ENCODE measurements at places on chromosomes 7 and 10.

DNA sequence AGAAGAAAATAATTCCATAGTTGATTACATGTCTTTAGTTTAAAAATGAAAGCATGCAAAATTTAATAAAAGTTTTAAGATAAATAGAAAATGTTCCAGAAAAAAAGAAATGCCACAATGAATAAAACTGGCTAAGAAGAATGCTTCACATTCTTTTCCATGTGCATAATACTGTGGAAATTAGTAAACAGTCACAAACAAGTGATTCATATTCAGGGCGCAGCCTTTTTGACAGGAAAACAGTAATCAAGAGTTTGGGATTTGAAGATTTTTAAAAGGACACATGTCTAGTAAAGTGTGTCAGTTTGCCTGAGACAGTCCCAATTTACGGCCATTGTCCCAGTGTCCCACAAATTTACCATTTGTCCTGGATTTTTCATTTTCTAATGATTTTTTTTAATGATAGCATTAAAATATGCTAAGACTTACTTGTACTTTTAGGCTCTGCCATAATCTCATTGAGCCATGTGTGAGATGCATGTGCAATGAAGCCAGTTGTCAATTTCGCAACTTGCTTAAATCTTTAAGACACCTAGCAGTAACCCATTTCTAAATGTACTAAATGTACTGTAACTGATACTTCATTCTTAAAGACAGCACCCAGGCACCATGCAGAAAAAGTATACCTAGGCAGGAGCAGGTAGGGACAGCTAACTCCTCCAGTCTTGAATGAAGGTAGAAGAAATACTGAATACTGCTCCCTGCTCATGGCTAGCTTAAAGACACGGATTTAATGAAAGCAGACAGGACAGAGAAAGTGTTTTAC is 46.9 kb downstream of the ZNF438 start:
- DNase-seq, result no peak

DNA sequence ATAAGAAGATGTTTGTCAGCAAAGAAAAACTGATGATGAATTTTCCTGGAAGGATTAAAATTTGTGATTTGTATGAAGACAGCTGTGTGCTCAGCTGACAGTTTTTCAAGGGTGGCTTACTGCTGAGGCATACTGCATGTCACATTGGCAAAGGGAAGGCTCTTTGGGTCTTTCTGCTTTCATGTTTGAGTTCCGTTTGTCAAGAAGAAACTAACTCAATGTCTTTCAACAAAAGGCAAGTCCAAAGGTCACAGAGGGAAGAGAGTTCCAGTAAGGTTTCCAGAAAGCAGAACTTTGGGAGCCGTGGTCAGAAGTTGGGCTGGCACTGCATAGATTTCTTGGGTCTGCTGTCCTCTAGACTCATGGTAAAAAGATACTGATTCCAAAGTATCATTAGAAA is 16.9 kb downstream of the DYDC2 start:
- no peak for DNase-seq

GRCh38 chr10:64637939-64638338 is 1116.7 kb downstream of the REEP3 start:
- no peak for DNase-seq

GRCh38 chr10:30494558-30494957 is 60.6 kb downstream of the MAP3K8 start:
- no peak for DNase-seq

- DNase-seq, result no peak
These were observed 61.2 kb downstream of the GSAP start for GRCh38 chr7:77354914-77355313.

DNA sequence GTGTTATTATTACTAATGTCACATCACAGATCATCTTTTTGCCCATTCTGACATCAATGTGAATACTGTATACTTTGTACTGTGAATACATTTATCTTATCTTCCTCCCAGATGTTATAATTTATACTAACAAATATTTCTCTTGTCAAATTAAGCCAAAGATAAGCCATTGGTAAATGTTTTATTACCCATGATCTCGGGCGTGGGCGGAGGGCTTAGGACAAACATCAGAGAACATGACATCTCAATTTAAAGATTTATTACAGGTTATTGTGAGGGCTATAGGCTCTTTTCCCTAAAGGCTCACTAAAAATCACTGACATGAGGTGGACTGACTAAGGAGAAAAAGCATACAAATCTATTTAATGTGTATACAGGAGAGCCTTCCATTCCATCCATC is 58.2 kb upstream of the DGKB start:
- DNase-seq, result peak; percentile 12

DNA sequence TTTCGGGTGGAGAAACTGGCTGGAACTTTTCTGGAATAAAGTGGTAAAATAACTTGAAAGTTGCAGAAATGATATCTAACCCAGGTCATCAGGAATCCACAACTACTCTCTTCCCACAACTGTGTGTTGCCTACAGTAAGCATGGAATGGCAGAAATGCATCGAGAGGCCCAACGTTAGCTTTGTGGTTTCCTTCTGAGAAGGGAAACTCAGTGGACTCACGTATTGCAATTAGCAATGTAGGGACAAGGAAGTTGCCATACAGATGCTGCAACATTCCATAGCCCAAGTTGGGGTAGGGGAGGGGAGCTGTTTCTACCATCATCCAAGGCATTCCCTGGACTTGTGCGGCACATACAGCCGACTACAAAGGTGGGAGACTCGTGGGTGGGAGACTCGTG is 1.9 kb downstream of the PON1 start:
- no peak for DNase-seq

DNA sequence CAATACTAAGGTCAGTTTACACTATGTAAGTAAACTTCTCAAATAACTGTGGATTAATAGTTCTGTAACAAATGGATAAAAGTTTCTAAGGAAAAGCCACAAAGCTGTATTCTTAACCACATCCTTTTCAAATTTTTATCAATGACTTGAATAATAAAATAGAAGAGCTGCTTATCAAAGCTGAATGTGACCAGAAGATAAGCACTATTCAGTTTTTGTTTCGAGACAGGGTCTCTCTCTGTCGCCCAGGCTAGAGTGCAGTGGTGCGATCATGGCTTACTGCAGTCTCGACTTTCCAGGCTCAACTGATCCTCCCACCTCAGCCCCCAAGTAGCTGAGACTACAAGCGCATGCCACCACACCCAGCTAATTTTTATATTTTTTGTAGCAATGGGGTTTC is 17.0 kb downstream of the UPF2 start:
- DNase-seq, result no peak

GRCh38 chr7:134707663-134708378 is 61.2 kb downstream of the BPGM start:
- no peak for DNase-seq

DNA sequence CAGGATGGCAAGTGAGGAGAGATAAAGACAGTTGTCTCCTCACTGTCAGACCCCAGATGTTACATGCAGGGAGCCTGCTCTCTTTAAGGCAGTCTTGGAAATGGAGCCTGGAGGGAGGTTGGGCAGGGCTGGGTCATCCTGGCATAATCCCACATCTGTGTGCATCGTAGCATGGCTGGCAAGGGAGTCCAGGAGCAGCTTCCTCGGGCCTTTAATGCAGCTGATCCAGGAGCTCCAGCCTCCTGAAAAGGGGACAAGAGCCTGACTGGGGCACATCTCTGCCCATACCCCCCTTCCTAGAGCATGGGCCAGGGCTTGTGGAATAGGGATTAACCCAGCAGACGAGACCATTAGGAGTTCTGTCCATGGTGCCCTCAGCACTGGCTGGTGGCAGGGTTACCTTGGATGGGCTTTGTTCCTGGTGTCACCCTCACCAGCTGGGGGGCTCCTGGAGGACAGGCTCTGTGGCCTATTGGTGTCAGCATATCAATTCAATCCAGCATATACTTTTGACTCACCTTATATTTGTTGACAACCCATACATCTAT is 34.9 kb downstream of the TBATA start:
- no peak for DNase-seq

GRCh38 chr7:133529861-133530260 is 277.0 kb downstream of the EXOC4 start:
- peak; percentile 70 for DNase-seq
